ENCODE measurements at places on chromosomes 6 and 20.

- peak; percentile 46 for DNase-seq
These were observed 60.9 kb downstream of the ATXN1 start for GRCh38 chr6:16700202-16700915.

DNA sequence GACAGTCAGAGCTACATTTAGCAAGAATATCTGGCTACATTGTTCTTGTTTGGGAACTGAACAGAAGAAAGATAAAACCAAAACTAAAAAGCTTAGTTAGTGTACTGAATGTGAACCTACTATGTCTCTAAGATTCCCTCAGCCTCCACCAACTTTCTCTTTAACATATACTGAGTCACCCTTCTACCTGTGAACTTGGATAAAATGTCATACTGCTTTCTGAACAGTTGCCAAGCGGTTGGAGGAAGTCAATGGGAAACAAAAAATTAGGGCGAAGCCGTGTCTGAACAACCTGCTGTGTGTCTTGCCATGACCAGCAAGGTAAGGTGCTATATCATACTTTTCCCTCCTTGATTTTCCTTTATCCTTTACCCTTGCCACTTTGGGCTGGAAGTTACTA lies 243.5 kb downstream of the BTBD9 start:
- no peak for DNase-seq

DNA sequence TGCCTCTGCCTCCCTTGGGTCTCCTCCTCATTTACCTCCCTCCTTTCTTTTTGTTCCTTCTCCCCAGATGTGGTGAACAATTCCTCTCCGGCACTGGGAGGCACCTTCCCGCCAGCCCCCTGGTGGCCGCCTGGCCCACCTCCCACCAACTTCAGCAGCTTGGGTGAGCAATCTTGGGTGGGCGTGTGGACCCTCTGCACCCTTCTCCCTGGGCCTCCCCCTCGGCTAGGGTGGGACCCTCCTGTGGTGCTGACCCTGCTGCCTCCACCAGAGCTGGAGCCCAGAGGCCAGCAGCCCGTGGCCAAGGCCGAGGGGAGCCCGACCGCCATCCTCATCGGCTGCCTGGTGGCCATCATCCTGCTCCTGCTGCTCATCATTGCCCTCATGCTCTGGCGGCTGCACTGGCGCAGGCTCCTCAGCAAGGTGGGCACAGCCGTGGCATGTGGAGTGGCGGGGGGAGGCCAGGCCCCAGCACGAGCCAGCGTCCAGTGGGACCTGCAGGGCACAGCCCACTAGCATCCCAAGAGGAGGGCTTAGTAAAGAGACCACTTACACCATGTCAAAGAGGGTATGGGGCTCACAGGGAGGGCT lies 8.8 kb downstream of the DDR1 start:
- no peak for DNase-seq

DNA sequence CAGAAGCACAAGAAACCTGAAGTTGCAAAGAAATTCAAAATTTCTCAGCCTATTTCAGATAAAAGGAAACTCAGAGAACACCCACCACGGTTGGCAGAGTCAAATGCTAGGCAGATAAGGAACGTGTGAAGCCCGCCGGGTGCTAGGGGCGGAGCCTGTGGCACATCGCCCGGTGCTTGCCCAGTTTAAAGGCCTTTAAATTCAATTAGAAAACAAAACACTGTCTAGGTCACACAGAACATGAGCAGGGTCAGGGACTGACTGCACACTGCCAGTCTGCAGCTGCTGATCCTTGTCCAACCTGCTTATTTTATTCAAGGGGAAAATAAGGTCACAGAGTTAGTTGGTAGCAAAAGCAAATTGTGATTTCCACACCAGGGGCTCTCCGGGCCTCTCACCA lies 75.8 kb downstream of the PSMG4 start:
- DNase-seq: no peak

GRCh38 chr20:44959082-44959637 lies 1.0 kb downstream of the TOMM34 start:
- DNase-seq: peak; percentile 26

GRCh38 chr20:3116341-3116740 lies 31.8 kb upstream of the AVP start:
- no peak for DNase-seq
